IMR-90 (cell line): ENCODE measurements at places on chromosomes 4 and X.
A peak's percentile ranks its signal among the peaks of the same experiment; 100 is the strongest.

DNA sequence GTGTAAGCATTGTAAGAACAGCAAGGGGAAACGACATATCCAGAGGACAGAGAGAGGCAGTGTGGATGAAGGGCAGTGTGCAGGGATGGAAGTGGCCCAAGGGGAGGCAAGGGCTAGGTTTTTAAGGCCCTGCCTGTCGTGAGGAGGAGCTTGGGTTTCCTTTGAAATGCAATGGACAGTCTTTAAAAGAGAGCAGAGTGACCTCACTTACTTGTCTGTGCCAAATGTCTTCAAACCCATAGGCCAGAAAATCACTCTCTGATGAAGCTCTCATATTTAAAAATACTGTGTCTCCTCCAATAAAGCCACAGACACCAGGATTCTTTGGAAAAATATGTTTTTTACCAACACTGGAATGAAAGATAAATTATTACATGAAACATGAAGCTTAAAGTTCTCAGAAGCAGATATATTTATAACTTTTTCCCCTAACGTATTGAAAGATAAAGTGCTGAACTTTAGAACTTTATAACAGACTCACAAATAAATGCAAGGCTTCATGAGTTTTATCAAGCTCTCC, 19.2 kb upstream of the ATXN3L start:
- H3K36me3 ChIP-seq, result no peaks in the 10 kb centered on the region
- no peak for DNase-seq
- no peaks in the 10 kb centered on the region for H3K27me3 ChIP-seq
- H3K4me3 ChIP-seq, result no peak overlapping the region
- H3K4me1 ChIP-seq, result peaks cover 5% of the 10 kb centered on the region

- H3K27ac ChIP-seq, result no peak overlapping the region
- peak; percentile 92 for DNase-seq
- H3K4me1 ChIP-seq, result peaks cover 5% of the 10 kb centered on the region; the same call in 1 of the 2 replicates
- no peak overlapping the region for H3K4me3 ChIP-seq
- no peaks in the 10 kb centered on the region for H3K36me3 ChIP-seq
Measured at GRCh38 chr4:55549888-55550287, 3.2 kb upstream of the CLOCK start.

GRCh38 chr4:25330905-25331808, 18.6 kb downstream of the ZCCHC4 start:
- H3K4me3 ChIP-seq, result no peak overlapping the region
- no peak overlapping the region for H3K27ac ChIP-seq
- no peaks in the 10 kb centered on the region for H3K4me1 ChIP-seq
- DNase-seq, result no peak
- H3K36me3 ChIP-seq, result no peaks in the 10 kb centered on the region

DNA sequence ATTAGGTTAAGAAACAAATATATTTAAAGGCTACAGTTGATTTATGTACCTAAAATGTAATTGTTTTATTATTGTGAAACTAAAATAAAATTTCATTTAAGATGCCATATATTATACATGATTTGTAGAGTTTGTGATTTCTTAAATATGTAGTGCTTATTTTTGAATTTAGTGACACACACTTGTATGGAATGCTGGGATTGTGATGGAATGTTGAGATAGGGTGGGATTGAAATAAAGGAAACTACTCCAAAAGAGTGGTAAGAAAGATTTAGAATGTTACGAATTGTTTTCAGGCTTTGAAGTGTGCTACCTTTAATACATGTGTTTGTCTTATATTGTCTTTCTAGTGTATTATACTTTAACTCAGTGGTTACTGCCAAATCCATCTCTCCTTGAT, 330.3 kb upstream of the PITX2 start:
- H3K27ac ChIP-seq, result no peak overlapping the region
- no peaks in the 10 kb centered on the region for H3K4me1 ChIP-seq
- DNase-seq, result no peak
- no peaks in the 10 kb centered on the region for H3K36me3 ChIP-seq
- no peak overlapping the region for H3K4me3 ChIP-seq
- H3K27me3 ChIP-seq, result no peaks in the 10 kb centered on the region

- H3K27me3 ChIP-seq, result no peaks in the 10 kb centered on the region
- no peak for DNase-seq
- no peak overlapping the region for H3K27ac ChIP-seq
- no peak overlapping the region for H3K4me3 ChIP-seq
- H3K4me1 ChIP-seq, result no peaks in the 10 kb centered on the region
Measured at GRCh38 chrX:151765026-151765425, 30.5 kb downstream of the CNGA2 start.

DNA sequence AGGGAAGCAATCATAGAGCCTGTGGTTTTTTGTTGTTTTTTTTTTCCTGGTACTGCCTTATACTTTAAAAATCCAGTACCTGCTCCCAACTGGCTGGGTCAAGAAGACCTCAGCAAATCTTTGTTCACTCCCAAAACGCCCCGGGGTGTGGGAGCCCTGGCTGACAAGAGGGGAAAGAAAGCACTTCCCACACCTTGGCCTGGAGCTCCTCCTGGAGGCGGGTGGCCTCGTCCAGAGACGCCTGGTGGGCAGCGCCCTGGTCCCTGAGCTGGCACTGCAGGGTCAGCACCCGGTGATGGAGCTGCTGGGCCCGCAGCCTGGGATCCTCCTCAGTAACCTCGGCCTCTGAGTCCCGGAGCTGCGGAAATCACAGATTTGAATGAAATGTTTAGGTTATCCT, 38.2 kb downstream of the C4orf50 start:
- no peaks in the 10 kb centered on the region for H3K27me3 ChIP-seq
- no peak overlapping the region for H3K27ac ChIP-seq
- no peak overlapping the region for H3K4me3 ChIP-seq
- no peaks in the 10 kb centered on the region for H3K4me1 ChIP-seq

- no peak overlapping the region for H3K4me3 ChIP-seq
- no peaks in the 10 kb centered on the region for H3K4me1 ChIP-seq
Measured at GRCh38 chr4:81516241-81516640, 44.5 kb upstream of the RASGEF1B start.

- DNase-seq, result no peak
- peaks cover 4% of the 10 kb centered on the region for H3K36me3 ChIP-seq
- peaks cover 5% of the 10 kb centered on the region; the same call in 1 of the 2 replicates for H3K4me1 ChIP-seq
- no peak overlapping the region for H3K4me3 ChIP-seq
- no peaks in the 10 kb centered on the region for H3K27me3 ChIP-seq
- no peak overlapping the region for H3K27ac ChIP-seq
Measured at GRCh38 chr4:169723207-169723965, 34.4 kb downstream of the HPF1 start.

GRCh38 chr4:128524311-128524710, 236.7 kb upstream of the PGRMC2 start:
- H3K4me3 ChIP-seq, result no peak overlapping the region
- no peaks in the 10 kb centered on the region for H3K27me3 ChIP-seq
- H3K4me1 ChIP-seq, result peaks cover 31% of the 10 kb centered on the region
- no peaks in the 10 kb centered on the region for H3K36me3 ChIP-seq

DNA sequence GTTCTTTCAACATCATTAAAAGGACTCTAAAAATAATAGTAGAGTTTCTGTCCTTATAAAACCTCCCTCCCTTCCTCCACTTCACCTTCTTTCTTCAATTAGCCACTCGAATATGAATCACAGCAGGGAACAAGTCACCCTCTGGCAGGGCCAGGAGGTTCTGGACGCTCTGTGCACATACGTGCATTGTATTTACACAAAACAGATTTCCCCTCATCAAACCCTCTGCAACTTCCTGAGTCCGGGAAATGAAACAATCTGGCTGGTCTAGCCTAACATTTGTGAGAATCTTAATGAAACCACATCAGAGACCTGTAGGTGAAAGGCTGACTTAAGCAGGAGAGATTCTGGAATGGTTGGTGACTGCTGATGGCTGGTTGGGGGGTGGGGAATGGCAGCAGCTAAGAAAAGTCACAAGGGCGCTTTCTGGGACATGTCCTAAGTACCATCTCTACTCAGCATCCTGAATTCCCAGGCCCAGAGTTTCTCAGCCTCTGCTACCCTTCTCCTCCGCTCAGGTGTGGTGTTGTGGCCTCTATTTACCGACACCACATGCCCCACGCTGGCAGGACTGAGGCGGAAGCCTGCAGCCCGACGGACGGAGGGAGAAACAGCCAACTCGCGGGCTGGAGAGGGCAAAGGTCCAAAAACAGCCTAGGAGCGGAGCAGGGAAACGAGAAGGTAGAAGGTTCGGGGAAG, 1.0 kb downstream of the ZDHHC9 start:
- H3K27me3 ChIP-seq, result peaks cover 5% of the 10 kb centered on the region; the same call in 1 of the 2 replicates
- no peaks in the 10 kb centered on the region for H3K4me1 ChIP-seq
- peak; percentile 49 for DNase-seq
- peaks cover 6% of the 10 kb centered on the region for H3K36me3 ChIP-seq

GRCh38 chr4:172657081-172657480, 511.5 kb upstream of the GALNT7 start:
- no peaks in the 10 kb centered on the region for H3K4me1 ChIP-seq
- H3K27ac ChIP-seq, result no peak overlapping the region
- H3K4me3 ChIP-seq, result no peak overlapping the region
- H3K27me3 ChIP-seq, result no peaks in the 10 kb centered on the region

DNA sequence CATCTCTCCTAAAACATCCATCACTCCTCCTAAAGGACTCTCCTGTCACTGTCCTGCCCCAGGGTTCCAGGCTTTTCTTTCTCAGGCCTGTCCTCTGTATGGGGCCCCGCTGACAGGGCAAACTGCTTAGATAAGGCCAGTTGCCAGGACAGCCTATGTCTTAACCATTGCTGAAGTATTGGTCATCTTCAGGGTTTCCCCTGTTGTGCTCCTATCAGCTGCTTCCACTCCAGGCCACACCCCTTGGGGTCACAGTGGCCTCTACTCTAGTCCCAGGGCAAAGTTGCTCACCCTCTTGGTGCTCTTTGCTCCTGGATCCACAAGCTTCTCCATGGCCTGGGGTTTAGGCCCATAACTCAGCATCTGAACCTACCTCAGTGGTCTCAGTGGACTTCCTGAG, 138.0 kb upstream of the PJA1 start:
- no peak for DNase-seq
- no peaks in the 10 kb centered on the region for H3K36me3 ChIP-seq
- no peaks in the 10 kb centered on the region for H3K4me1 ChIP-seq
- no peak overlapping the region for H3K27ac ChIP-seq
- peaks cover 41% of the 10 kb centered on the region for H3K27me3 ChIP-seq

DNA sequence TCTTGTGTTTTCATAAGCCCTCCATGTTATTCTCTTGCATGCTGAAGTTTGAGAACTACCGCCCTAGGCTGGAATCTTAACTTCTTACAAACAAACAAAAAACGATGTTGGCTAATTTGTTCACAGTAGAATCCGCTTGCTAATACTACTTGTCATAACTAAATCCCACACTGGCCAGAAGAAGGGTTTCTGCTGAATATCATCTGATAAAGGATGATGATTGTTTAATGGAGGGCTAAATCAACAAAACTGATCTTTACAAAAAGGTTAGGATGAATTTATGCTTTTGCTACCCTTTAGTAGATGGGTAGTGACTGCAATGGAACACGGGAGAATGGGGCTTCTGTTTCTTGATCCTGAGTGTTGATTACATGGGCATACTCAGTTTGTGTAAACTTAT, 42.3 kb downstream of the SPATA4 start:
- no peak overlapping the region for H3K27ac ChIP-seq
- H3K4me1 ChIP-seq, result no peaks in the 10 kb centered on the region
- DNase-seq, result no peak
- H3K4me3 ChIP-seq, result no peak overlapping the region
- no peaks in the 10 kb centered on the region for H3K36me3 ChIP-seq
